GM12891 (cell line): ENCODE measurements at places on chromosomes 6 and 20.

DNA sequence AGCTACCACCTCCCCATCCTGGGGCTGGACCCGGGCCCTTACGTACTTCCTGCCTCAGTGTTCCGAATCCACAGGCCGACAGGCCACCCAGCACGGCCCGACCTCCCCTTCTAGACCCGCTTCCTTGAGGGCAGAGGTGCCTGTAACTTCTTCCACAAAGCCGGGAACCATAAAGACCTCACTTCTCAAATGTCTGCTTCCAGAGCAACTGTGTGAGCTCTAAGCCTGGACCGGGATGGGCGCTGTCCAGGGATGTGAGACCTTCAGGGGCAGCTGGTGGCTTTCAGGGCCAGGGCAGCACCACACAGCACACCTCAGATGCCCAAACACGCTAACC, 9.3 kb downstream of the SLC2A4RG start:
- no peak for DNase-seq

GRCh38 chr6:112827793-112828192, 480.7 kb downstream of the RFPL4B start:
- DNase-seq: no peak

GRCh38 chr6:110628330-110628729, 151.9 kb upstream of the SLC22A16 start:
- DNase-seq: no peak

DNA sequence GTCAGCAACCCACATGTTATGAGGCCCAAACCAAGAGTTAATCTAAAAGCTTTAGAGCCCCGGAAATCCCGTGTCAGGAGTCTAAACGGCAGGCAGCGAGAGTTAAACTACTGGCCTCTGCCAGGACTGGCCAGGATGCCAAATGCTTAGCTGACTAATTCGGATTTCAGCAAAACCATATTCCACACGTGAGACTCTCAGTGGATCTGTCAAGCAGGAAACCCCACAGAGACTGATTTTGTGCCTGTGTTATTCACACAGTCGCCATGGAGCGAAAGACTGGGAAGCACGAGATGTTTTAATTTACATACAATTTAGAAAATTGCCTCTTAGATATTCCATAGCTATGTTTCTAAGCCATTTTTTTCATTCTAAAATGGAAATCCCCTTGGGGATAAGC, 152.9 kb downstream of the RNASET2 start:
- no peak for DNase-seq

DNA sequence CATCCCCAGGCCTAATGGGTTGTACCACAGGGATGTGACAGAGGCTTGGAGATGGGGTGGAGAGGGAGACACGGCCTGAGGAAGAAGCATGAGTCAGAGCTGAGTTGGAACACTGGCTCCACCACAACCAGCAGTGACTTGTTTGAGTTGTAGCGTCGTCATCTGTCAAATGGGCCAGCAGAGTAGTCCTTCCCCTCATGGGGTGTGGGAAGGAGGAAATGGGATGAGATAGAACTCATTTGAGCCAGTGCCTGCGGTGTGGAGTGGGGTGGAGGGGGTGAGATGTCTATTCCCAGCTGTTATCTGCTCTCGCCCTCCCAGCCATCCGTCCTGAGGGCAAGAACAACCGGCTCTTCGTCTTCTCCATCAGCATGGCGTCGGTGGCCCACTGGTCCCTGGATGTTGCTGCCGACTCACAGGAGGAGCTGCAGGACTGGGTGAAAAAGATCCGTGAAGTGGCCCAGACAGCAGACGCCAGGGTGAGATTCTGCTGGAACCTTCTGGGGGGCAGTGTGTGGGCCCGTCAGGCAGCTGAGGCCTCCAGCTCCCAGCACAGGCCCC, 32.5 kb downstream of the PLCG1 start:
- no peak for DNase-seq

DNA sequence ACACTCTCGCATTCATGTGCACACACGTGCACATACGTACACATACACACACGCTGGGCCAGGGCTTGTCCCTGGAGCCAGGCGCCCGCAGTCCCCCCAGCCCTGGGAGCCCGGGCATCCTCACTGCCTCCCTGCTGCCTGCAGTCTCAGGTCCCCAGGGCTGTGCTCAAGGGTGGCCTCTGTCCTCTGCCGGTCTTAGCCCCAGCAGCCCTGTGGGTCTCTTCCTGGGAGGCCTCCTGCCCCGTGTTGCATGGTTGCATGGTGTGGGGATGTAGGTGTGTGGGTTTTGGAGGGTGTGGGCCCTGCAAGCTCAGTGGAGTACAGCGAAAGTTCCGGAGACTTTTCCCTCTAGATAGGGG, 101.5 kb downstream of the TMEM242 start:
- DNase-seq: no peak

DNA sequence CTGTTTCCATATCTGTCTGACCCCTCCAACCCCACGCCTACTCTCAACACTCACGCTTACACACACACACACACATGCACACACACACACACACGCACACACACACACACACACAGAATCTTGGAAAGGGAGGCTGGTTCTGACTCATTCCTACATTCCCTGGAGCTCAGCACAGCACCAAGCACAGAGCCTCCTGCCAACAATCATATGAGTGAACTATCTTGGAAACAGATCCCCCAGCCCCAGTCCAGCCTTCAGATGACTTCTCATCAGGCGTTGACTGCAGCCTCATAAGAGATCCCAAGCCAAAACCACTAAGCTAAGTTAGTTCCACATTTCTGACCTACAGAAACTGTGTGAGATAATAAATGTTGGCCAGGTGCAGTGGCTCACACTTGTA, 14.1 kb upstream of the HCK start:
- no peak for DNase-seq

- DNase-seq: no peak
These were observed 39.6 kb upstream of the RCAN2 start for GRCh38 chr6:46530896-46531295.

DNA sequence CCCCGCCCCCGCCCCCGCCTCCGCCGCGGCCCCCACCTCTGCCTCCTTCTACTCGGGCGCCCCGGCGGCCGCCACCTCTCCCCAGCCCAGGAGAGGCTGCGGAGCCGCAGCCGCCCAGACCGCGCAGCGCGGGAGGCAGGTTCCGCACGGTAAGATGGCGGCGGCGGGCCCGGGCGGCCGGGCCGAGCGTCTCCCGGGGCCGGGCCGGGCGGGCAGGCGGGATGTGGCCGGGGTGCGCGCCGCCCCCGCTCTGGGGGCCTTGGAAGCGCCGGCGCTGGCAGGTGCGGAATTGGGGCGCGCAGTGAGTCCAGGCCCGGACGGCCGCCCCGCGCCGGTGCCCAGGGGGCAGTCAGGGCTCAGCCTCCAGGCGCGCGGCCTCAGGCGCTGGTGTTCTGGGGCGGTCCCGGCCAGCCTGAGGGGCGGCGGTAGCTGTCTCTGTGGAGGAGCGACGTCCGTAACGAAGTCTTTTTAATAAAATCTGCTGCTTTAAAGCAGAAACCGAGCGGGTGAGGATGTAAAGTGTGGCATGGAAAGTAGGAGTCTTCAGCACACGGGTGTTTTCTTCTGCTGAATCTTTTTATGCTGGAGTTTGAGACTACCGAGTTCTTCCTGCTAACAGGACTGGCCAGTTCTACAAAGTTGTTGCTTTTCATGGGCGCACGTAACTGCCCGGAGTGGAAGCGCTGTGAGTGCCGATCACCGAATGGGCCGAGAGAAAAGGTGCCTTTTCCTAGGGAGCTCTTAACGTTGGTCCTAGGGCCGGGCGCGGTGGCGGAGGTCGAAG, at the start of gene GID8:
TSS of gene GID8 (plus strand) at position 43 of the 784 bp plus-strand sequence. CDS start 3,356 bp downstream, outside the sequence.
- no peak for DNase-seq

- no peak for DNase-seq
These were observed 19.2 kb downstream of the BLTP3A start for GRCh38 chr6:34810936-34811632.

DNA sequence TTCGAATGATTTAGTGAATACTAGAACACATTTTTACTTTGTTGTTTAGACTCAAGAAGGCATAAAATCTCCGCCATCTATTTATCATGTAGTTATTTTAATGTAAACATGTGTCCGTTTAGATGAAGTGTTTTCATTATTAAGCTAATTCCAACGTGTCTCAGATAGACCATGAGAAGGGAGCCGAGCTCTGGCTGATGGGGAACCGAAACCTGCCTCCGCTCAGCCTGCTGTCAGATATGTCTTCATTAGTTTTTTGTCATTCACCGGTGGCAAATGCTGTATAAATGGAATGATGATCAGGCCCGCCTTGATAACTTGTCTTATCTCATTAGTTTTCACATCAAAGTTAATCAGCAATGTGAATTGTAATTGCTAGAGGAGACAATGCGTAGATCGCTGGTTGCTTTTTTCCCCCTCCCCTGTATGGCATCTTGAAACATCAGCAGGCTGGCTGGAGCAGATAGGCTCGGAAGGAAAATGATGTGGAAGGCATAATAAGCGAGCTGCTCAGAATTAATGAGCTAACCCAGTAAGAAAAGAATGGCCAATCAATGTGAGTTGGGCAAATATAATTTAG, 136.4 kb downstream of the LINC00237 start:
- DNase-seq: no peak

DNA sequence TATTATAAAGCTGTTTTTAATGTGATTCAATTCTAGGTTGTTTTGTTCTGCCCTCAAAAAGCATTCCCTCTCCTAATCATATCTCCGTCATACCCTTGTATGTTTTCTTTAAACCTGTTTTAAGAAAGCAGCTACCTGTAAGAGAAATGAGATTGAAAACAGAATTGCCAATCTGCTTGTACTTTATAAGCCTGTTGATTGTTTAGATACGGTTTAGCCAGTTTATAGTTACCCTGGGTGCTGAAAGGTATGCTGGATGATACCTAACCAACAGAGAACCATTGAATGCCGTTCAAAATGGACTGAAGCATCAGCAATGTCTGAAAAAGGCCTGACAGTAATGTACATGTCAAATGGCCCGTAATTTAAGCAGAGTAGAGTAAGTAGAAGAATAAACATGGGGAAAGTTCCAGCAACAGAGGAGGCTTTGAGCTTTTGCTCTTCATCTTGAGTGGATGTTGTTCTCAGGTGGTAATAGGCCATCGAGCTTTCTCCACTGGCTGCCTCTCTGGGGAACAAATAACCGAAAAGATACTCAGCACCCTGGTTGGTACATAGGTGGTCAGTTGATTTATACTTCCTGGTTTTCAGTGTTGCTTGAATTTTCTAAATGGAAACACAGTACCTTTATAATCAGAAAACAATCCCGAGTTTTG, 27.5 kb downstream of the PTPN1 start:
- no peak for DNase-seq

DNA sequence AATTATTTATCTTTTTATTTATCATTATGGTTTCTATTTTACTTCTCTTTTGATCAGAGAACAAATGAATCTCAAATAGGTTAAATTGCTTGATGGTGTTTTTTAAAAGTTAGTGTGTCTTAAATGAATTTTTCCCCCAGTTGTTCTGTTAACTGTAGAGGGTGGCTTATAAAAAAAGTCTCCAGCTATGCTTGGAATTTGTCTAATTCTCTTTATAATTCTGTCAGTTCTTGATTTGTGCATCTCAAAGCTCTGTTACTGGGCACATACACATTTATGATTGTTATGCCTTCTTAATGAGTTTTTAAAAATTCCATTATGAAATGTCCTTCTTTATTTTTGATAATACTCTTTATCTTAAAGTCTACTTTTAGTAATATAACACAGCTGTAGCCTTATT, 58.0 kb downstream of the LIN28B start:
- DNase-seq: no peak

GRCh38 chr20:13336308-13337089, 115.4 kb downstream of the ISM1 start:
- DNase-seq: no peak

GRCh38 chr20:16926626-16927430, 178.7 kb downstream of the OTOR start:
- no peak for DNase-seq

DNA sequence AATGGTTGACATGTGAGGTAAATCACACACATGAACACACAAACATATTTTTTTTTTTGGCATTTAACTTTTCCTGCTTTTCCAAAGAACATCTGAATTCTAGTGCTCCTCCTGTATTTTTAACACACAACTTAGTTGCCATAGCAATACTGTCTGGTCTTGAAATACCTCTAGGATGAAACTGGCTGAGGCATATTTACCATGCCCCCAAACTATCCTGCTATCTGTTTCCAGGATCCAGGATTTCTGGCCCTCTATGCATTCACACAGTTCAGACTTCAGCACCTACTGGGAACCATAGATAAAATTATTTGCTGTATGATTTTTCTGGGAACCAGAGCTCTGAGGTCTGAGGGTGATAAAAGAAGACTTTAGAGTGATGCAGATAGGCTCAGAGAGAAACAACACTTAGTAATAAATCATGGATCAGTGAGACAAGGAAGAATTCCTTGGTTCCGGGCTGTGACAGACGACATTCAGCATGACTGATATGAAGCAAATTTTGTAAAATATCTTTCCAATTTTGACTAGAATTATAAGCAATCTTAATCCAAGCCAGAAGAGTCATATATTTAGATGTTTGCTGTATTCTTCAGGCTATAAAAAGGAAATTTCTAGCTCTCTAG, 359.7 kb downstream of the BTBD9 start:
- DNase-seq: no peak

GRCh38 chr6:30312676-30313321, 13.9 kb upstream of the TRIM39 start:
- no peak for DNase-seq

DNA sequence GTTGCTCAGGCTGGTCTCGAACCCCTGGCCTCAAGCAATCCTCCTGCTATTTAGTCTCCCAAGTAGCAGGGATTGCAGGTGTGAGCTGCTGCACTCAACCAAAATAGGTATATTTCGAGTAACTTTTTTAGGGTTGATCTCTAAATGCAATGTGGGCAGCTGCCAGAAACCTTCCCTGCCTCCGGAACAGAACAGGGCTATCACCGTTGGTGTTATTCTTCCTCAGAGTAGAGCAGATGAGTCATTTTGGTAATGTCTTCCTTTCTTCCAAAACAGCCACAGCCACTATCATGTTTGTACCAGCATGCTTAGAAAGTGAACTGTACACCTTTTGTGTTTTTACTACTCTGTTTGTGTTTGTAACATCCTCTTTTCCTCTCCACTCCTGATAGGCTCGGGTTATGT, 44.1 kb downstream of the SNX9 start:
- no peak for DNase-seq

GRCh38 chr20:56249244-56249955, 868 bp downstream of the MC3R start:
- DNase-seq: no peak

DNA sequence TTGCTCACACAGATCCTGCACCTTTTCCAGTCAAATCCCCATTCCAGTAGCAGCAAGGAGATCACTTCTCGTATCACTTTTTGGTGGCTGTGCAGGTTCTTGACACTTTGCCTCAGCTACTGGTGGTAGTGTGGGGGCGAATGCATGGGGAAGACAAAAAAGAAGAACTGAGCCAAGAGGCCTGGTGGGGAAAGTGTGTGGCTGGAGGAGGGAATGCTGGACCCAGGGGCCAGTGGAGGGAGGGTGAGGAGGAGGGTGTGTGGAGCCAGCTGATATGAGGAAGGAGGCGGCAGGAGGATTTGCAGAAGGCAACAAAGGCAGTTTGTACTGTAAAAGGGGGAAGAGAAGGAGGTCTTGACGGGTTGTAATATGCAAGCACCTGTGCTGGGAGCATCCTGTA, 15.7 kb upstream of the HLA-C start:
- DNase-seq: no peak

- no peak for DNase-seq
These were observed 35.4 kb downstream of the MAN1A1 start for GRCh38 chr6:119313937-119314884.

GRCh38 chr6:339480-339879, 47.2 kb downstream of the DUSP22 start:
- no peak for DNase-seq

GRCh38 chr6:161088676-161089328, 97.2 kb downstream of the MAP3K4 start:
- DNase-seq: no peak
